ENCODE measurements at places on chromosomes 16 and 17.

DNA sequence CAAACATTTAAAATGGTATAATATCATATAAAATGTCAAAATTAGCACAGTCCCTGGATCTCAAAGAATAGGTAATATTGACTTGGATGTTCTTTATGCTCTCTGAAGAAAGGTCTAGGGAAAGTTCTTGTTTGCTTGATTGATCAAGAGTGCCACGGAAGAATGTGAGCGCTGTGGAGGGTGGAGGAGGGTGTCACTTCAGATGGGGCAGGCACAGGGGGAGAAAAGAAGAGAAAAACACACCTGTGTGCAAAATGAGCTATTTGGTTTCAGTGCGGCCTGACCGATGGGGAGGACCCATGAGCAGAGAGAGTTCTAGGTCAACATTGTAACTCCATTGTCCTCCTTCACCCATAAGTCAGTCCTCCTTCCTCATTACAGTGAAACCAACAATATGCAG, 8.8 kb upstream of the VPS4A start:
- peaks cover 5% of the 10 kb centered on the region for H3K4me1 ChIP-seq
- no peak overlapping the region for H3K27ac ChIP-seq
- DNase-seq, result peak; percentile 13
- no peaks in the 10 kb centered on the region for H3K27me3 ChIP-seq

- H3K27me3 ChIP-seq, result peaks cover 53% of the 10 kb centered on the region
- peak overlapping the region; percentile 92 for H3K4me3 ChIP-seq
- no peak for DNase-seq
- H3K36me3 ChIP-seq, result peaks cover 4% of the 10 kb centered on the region
- peaks cover 30% of the 10 kb centered on the region for H3K4me1 ChIP-seq
These were observed 1.2 kb upstream of the FGF11 start for GRCh38 chr17:7437950-7438614.

DNA sequence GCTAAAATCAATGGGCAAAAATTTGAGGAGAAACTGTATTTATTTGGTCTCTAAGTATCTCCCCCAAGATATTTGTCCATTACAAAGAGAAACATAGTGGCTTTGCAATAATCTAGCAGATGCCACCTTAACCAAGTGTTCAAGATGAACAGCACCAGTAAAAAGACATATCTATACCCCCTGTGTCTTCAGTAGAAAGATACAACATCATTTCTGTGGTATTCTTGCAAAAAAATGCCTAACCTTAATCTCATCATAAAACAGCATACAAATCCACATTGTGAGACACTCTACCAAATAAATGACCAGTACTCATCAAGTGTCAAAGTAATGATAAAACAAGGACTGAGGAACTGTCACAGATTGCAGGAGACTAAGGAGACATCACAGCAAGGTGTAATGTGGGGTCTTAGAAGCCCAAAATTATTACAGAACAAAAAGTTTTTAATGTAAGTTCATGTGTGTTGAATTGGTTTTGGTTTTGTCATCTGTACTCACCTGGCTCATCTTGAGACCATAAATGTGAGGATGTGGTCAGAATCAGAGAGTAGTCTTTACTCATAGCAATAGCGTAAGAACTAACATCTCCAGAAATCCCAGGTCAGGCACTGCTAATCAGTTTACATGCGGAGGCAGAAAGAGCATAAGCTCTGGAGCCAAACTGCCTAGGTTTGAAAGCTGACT, 77.2 kb downstream of the AATF start:
- no peak overlapping the region for H3K27ac ChIP-seq
- H3K27me3 ChIP-seq, result no peaks in the 10 kb centered on the region
- H3K4me3 ChIP-seq, result no peak overlapping the region
- H3K36me3 ChIP-seq, result peaks cover 19% of the 10 kb centered on the region
- peaks cover 6% of the 10 kb centered on the region for H3K4me1 ChIP-seq

- peaks cover 3% of the 10 kb centered on the region for H3K36me3 ChIP-seq
- H3K4me3 ChIP-seq, result no peak overlapping the region
- peaks cover 27% of the 10 kb centered on the region for H3K27me3 ChIP-seq
- no peak overlapping the region for H3K27ac ChIP-seq
- peaks cover 7% of the 10 kb centered on the region for H3K4me1 ChIP-seq
These were observed 4.9 kb upstream of the RAB11FIP4 start for GRCh38 chr17:31386542-31387075.

- no peak overlapping the region for H3K27ac ChIP-seq
- H3K4me1 ChIP-seq, result no peaks in the 10 kb centered on the region
- H3K27me3 ChIP-seq, result peaks cover 24% of the 10 kb centered on the region
- H3K36me3 ChIP-seq, result no peaks in the 10 kb centered on the region
- no peak overlapping the region for H3K4me3 ChIP-seq
These were observed 159.9 kb downstream of the TMEM114 start for GRCh38 chr16:8430401-8430800.

GRCh38 chr16:49000594-49000993, 281.0 kb downstream of the CBLN1 start:
- no peak for DNase-seq
- no peaks in the 10 kb centered on the region for H3K36me3 ChIP-seq

GRCh38 chr17:77425791-77426641, 285.2 kb downstream of the SEC14L1 start:
- H3K27me3 ChIP-seq, result no peaks in the 10 kb centered on the region
- H3K4me1 ChIP-seq, result peaks cover 63% of the 10 kb centered on the region

DNA sequence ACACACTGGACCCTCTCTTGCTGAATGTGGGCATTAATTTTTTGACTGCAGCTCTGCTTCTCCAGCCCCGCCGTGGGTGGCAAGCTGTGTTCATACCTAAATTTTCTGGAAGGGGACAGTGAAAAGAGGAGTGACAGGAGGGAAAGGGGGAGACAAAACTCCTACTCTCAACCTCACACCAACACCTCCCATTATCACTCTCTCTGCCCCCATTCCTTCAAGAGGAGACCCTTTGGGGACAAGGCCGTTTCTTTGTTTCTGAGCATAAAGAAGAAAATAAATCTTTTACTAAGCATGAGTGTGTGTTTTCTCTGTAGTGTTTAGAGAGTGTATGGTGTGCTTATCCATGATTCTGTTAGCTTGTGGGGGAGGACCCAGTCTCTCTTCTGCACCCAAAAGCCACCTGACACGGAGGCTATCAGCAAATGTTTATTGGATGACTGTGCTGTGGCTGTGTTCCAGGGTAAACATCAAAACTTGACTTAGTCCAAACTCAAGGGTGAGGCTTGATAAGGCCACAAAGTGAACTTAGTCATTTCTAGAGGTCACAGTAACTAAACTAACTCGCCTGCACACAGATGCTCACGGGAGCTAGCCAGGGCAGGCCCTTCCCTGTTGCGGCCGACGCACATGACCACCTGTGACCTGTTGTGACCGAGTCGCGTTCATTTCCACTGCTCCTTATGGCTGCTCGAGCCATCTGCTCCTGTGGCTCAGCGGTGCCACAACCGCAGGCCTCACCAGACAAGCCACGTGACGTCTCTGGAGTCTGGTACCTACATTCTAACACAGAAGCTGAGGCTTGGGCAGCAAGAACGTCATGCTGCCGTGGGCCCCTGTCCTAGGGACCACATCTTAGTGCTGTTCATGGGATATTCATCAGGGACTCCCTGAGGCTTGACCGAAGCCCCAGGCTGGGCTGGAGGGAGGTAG, 9.8 kb upstream of the MED11 start:
- DNase-seq, result no peak
- peaks cover 4% of the 10 kb centered on the region for H3K36me3 ChIP-seq
- H3K4me3 ChIP-seq, result no peak overlapping the region
- peak overlapping the region; percentile 85 for H3K27ac ChIP-seq

- peaks cover 12% of the 10 kb centered on the region for H3K36me3 ChIP-seq
- H3K27me3 ChIP-seq, result no peaks in the 10 kb centered on the region
- peaks cover 3% of the 10 kb centered on the region for H3K4me1 ChIP-seq
- no peak overlapping the region for H3K27ac ChIP-seq
- no peak overlapping the region for H3K4me3 ChIP-seq
These were observed 12.0 kb downstream of the LRRC37B start for GRCh38 chr17:32019228-32019627.

GRCh38 chr17:55246583-55246982, 18.2 kb upstream of the HLF start:
- peaks cover 12% of the 10 kb centered on the region for H3K27me3 ChIP-seq
- peaks cover 7% of the 10 kb centered on the region for H3K4me1 ChIP-seq
- no peak overlapping the region for H3K27ac ChIP-seq
- no peaks in the 10 kb centered on the region for H3K36me3 ChIP-seq
- H3K4me3 ChIP-seq, result no peak overlapping the region
- no peak for DNase-seq

DNA sequence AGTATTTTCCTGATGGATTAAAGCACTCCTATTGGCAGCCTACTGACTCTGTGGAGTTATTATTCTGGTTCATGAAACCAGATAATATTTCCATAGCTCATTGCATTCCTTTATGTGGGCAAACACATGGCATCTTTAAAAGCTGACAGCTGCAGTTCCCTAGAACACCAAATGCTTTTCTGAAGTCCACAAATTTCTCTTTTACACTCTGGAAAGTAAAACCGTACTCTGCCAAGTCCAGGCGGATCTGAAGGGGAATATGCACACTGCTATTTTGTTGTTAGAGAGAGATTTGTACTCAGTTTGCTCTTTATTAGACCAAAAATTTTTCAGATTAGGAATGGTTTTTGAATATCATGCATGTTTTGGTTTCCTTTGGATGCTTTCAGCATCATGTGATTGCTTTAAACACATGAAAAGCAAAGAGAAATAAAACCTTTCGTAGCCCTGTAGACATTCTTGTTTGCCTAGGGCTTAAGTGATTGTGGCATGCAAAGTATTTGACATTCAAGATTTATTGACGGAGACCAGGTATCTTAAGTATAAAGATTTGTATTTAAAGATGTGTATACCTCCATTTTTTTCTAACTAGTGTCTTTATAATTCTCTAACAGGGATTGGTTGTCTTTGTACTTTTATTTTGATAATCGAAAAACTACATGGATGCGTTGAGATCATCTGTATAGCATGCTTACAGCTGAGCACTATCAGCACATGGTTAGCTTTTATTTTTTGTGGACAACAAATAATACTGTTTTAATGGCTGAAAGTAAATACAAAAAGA, 19.5 kb downstream of the SEC14L1 start:
- peak overlapping the region; percentile 10 for H3K4me3 ChIP-seq
- H3K27ac ChIP-seq, result peak overlapping the region; percentile 76
- no peaks in the 10 kb centered on the region for H3K27me3 ChIP-seq

DNA sequence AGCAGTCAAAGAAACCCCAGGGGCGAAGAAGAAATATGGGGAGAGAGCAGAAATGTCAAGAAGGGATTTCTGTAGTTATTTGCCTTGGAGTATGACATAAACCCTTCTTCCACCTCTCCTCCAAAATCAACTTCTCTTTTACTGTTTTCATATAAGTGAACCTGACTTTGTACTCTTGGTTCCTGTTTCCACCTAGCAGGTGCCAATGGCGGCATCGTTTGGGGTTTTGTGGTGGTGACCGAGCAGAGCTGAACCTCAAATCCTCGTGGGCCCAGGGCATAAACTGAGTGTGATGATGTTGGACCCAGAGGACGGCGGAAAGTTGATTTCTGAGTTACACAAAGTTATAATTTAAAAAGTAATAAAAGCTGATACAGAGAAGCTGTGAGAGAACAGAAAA, 39.6 kb upstream of the PSMD7 start:
- no peak overlapping the region for H3K4me3 ChIP-seq
- H3K27me3 ChIP-seq, result peaks cover 3% of the 10 kb centered on the region
- no peaks in the 10 kb centered on the region for H3K4me1 ChIP-seq
- no peak overlapping the region for H3K27ac ChIP-seq

GRCh38 chr17:17849147-17849820, 12.5 kb upstream of the SREBF1 start:
- no peak for DNase-seq
- H3K4me1 ChIP-seq, result peaks cover 36% of the 10 kb centered on the region
- H3K27me3 ChIP-seq, result no peaks in the 10 kb centered on the region
- H3K36me3 ChIP-seq, result no peaks in the 10 kb centered on the region
- H3K27ac ChIP-seq, result no peak overlapping the region

DNA sequence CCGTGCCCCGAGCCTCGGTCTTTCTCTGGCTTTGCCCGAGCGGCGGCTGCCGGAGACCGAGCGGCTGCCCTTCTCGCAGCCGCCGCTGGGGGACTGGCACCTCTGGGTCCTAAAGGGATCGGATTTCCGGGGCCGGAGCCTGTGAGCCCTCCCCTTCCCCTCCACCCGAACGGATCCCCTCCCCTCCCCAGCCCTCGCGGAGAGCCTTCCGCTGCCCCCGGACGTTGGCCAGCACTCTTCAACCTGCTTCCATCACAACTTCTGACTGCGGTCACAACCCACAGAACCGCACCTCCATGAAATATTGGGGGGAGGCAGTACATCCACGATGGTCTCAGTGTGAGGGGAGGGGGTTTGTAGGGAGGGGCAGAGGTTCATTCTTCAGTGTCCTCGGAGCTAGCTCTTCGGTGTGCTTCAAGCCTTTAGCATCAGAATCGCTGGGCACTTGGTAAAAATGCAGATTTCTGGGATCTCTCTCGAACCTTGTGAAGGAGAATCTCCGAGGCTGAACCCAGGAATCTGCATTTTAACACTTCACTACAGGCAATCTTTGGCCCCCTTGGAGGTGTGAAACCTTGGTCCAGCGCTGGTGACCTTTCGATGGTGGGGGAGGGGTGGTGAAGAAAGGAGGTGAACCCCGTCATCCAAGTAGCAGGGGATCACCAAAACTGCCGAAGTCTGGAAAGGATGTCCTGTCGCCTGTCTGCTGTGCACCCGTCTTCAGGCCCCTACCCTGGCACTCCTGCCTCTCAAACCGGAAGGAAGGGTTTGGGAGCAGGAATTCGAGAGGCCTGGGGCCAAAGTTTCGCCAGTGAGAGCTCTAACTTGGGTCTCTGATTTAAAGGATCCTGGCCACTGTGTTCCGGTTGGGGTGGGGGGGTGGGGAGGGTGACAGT, 812 bp upstream of the PPP1R9B start:
- DNase-seq, result peak; percentile 89
- peak overlapping the region; percentile 95 for H3K4me3 ChIP-seq
- H3K36me3 ChIP-seq, result no peaks in the 10 kb centered on the region
- H3K4me1 ChIP-seq, result peaks cover 28% of the 10 kb centered on the region
- no peaks in the 10 kb centered on the region for H3K27me3 ChIP-seq

GRCh38 chr16:5001571-5001970, 32.2 kb downstream of the NAGPA start:
- no peak overlapping the region for H3K4me3 ChIP-seq
- H3K27ac ChIP-seq, result no peak overlapping the region
- no peaks in the 10 kb centered on the region for H3K36me3 ChIP-seq
- DNase-seq, result no peak
- H3K4me1 ChIP-seq, result no peaks in the 10 kb centered on the region
- H3K27me3 ChIP-seq, result peaks cover 7% of the 10 kb centered on the region

DNA sequence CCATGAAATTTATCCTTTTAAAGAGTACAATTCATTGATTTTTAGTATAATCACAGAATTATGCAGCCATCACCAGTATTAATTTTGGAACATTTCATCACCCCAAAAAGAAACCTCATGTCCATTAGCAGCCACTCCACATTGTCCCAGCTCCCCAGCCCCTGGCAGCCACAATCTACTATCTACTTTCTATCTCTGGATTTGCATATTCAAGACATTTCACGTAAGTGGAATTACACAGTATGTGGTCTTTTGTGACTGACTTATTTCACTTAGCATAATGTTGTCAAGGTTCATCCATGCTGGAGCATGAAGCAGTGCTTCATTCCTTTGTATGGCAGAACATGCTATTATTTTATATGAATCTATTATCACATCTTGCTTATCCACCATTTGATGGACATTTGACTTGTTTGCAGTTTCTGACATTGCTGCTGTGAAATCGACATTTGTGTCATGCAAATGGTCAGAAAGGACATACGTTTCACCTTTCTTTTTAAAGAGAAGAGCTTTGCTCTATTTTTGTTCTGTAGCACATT, 10.7 kb downstream of the METTL9 start:
- H3K36me3 ChIP-seq, result peaks cover 5% of the 10 kb centered on the region
- H3K4me3 ChIP-seq, result no peak overlapping the region
- no peak overlapping the region for H3K27ac ChIP-seq
- DNase-seq, result no peak
- H3K27me3 ChIP-seq, result no peaks in the 10 kb centered on the region
- peaks cover 40% of the 10 kb centered on the region for H3K4me1 ChIP-seq
